ENCODE measurements at places on chromosomes 1 and 21.

DNA sequence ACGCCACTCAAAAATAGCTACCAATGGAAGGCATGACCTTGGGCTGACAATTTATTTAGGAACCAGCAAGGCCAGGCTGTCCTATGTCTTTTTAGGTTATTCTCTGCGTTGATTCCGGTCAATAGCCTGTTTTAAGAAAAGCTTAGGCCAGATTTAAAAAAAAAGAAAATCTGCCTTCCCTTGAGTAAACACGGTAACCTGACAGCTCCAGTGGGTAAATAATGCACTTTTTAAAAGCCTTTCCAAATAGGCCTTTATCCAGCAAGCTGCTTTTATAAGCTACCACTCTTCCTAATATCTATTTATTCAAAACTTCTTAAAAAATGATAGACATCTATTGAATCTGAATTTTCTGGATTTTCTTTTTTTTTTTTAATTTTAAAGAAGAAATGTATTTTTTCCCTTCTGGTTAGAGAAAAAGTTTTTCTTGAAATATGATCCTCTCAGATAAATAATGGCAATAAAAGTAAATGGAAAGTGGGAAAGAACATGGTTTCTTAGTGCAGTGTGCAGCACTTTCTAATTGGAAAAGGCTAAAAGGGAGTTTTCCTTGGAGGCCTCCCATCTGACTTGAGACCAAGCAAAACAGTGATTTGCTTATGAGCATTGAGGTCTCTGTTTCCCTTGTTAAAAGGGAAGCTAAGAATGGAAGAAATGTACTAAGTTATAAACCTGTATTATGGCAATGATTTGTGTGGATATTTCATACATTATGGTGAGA is 281.0 kb upstream of the RUNX1 start:
- DNase-seq, result no peak

DNA sequence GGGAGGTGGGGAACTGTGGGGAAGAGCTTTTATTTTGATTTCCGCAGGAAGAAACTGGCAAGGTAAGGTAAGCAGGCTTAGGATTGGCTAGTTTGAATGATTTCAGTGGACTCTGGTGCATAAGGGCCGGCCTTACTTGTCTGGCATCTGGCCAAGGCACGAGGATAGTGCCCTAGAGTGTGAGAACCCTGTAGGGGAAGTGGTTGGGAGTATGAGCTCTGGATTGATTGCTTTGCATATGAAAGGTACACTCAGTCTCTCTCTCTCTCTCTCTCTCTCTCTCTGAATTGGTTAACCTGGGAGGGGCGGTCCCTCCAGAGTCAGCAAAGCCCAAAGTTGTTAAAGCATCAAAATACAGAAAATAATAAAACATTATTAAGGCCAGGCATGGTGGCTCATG is 463.0 kb downstream of the SIPA1L2 start:
- no peak for DNase-seq

DNA sequence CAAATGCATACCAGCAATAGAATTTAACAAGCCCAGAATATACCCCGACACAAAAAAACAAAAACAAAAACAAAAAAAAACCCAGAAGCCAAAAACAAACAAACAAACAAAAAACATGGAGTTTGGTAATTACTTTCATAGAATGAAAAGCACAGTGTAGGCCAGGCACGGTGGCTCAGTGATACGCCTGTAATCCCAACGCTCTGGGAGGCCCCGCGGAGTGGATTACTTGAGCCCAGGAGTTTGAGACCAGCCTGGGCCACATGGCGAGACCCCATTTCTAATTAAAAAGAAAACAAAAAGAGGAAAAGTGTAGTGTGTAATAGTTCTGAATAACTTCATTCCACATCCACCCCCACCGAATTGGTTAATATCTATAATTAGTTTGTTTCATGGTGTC is 1265.7 kb downstream of the NCAM2 start:
- no peak for DNase-seq

- DNase-seq, result no peak
These were observed 16.9 kb downstream of the MATN1 start for GRCh38 chr1:30706528-30706927.

DNA sequence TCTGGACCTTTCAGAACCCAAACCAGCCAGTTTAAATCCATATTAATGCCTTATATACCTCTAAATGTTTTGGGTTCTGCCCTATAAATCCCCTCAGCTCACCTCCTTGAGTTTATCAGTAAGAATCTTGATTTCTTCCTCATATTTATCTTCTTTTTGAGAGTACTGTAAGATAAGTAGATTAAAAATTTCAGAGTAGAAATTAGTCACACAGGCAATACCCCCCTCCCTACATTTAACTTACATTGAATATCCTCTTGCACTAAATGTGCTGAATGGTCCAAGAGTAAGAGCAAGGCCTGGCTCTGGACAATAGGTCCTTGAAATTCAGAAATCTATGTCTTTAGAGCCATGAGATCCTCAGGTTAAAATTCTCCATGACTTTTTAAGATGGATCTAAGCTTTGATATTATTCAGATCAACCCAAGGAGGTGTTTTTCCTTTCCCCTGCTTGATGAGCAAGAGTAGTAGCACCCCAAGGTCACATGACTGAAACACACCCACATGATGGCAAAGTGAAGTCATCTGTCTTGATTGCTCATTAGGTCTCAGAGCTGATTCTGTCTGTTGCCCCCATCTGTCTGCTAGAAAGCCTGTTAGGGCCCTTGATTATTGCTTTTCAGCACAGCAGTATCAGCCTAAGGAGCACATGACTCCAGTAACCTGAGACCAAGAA is 15.8 kb upstream of the NUP210L start:
- DNase-seq, result no peak

GRCh38 chr1:92363401-92363800 is 64.5 kb downstream of the RPAP2 start:
- DNase-seq, result no peak

- no peak for DNase-seq
These were observed 36.2 kb upstream of the DOCK7 start for GRCh38 chr1:62724430-62724829.

GRCh38 chr1:65172936-65173690 is 25.1 kb downstream of the AK4 start:
- DNase-seq, result no peak

- no peak for DNase-seq
These were observed 23.0 kb downstream of the DPH5 start for GRCh38 chr1:101002551-101002950.

GRCh38 chr1:39882152-39882551 is 1.2 kb downstream of the TRIT1 start:
- DNase-seq, result no peak

All from HFF-Myc (cell line).